Activated naive CD4-positive, alpha-beta T cell treated with Interleukin-2 at 50 U/mL for 16 hours (primary cell): ENCODE measurements at places on chromosomes 6 and 20.

- no peak for DNase-seq
These were observed 109.1 kb upstream of the FAM184A start for GRCh38 chr6:119187596-119187995.

DNA sequence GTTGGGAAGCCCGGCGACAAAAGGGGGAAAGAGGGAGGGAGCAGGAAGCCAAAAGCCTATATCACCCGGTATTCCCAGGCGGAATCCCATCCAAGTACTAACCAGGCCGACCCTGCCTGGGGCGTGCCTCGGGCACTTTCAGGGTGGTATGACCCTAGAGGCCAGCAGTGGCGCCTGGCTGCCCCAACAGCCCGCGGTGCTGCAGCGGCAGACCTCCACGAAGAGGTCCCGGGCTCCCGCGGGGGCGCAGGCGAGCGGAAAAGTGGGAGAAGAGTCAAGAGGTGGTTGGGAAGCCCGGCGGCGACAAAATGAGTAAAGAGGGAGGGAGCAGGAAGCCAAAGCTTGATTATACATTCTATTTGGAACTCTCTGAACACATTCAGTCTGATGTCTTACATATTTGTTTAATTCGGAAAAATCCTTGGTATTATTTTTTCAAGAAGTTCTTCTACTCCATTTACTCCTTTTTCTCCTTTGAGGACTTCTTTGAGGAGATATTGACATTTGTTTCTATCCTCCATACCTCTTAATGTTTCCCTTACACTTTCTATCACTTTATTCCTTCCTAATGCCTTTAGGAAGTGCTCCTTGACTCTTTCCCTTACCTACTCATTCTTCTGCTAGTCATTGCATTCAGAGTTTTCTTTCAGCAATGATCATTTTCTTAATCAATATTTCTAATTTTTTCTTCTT, 11.5 kb downstream of the TREML4 start:
- no peak for DNase-seq

GRCh38 chr20:50499938-50500337, 10.2 kb upstream of the PTPN1 start:
- DNase-seq = no peak

- DNase-seq = no peak
These were observed 300.1 kb upstream of the KCNQ5 start for GRCh38 chr6:72321788-72322187.

DNA sequence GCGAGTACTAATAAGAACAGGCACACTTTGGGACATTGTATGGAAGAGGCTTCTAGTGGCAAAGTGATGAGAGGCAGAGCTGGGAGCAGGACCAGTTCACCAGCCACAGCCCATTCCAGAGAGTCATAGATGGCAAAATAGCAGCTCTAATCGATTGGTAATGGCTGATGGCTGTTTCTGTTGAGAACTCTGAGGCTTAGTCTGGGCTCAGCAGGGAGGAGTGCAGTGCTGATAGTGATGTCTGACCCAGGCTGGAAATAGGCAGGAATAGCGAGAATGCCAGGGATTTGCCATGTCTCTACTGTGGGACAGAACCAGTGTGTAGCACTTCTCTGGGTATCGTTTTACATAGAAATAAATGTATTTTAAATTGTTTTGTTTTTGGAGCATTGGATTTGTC, 620.0 kb upstream of the FLRT3 start:
- no peak for DNase-seq

DNA sequence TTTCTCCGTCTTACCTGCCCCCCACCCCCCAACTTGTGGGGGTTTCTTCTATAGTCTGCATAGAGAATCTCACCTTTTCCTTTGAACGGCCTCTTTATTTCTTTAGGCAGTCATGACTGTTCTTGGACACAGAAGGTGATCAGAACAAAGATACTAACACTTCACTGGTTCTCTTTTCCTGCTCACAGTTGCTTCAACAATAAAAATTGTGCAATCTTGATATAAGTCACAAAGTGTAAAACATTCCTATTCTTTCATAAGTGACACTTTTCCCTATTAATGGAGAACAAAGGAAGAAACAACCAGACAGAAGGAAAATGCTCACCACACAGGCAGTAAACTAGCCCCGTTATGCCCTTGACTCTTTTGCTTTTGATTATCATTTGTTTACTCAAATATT, 238.4 kb upstream of the QKI start:
- DNase-seq = no peak

- DNase-seq = no peak
These were observed 63.2 kb downstream of the PYGB start for GRCh38 chr20:25310921-25311728.

DNA sequence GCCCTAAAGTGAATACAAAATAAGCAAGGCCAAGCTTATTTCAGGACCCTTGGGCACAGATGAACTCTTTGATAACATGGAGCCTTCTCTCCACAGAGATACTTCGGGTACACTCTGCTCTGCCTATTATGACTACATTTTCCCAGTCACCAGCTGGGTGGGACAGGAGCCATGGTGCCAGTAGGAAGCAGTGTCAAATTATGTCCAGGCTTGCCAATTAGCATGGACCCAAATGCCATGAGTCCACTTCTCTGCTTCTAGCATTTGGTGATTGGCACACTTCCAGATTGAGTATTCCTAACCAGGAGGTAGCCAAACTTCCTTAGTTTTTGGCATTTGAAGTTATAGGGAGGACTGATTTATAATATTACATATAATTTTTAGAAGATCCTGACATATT, 513.8 kb upstream of the HTR1E start:
- DNase-seq = no peak

- no peak for DNase-seq
These were observed 1.1 kb downstream of the DPM1 start for GRCh38 chr20:50957276-50957675.

GRCh38 chr20:59102841-59103299, 60.3 kb upstream of the PRELID3B start:
- DNase-seq = no peak

- DNase-seq = no peak
These were observed 40.9 kb upstream of the SLC22A2 start for GRCh38 chr6:160299559-160299958.

GRCh38 chr20:31835977-31836852, 9.2 kb downstream of the FOXS1 start:
- DNase-seq = no peak

GRCh38 chr6:38284802-38285394, 354.8 kb downstream of the BTBD9 start:
- no peak for DNase-seq

DNA sequence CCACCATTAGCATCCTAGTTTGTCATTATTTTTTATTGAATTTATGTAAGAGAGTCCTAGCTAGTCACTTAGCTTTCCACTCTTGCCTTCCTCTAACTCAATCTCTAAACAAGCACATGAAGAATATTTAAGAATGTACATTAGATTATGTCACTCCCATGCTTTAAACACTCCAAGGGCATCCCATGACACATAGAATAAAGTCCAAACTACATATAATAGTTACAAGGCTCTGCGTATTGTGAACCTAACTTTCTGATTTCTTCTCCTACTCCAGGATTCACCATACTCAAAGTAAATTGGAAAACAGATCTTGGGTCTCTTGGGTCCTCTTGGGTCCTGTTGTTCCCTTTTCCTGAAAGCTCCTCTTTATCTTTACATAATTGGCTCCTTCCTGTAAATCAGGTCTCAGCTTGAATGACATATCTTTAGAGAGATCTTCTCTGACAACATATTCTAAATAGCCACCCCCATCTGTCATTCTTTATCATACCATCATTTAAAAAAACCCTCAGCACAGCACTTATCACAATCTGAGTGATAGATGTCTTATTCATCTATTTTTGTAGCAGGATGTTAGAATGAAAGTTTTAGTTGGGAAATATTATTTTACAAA, 1042.4 kb upstream of the FLRT3 start:
- no peak for DNase-seq

- no peak for DNase-seq
These were observed 106.6 kb downstream of the DLL1 start for GRCh38 chr6:170184316-170184715.

- no peak for DNase-seq
These were observed 30.1 kb downstream of the CASP8AP2 start for GRCh38 chr6:89859744-89860143.

- no peak for DNase-seq
These were observed 160.1 kb downstream of the SIM1 start for GRCh38 chr6:100304575-100304974.

DNA sequence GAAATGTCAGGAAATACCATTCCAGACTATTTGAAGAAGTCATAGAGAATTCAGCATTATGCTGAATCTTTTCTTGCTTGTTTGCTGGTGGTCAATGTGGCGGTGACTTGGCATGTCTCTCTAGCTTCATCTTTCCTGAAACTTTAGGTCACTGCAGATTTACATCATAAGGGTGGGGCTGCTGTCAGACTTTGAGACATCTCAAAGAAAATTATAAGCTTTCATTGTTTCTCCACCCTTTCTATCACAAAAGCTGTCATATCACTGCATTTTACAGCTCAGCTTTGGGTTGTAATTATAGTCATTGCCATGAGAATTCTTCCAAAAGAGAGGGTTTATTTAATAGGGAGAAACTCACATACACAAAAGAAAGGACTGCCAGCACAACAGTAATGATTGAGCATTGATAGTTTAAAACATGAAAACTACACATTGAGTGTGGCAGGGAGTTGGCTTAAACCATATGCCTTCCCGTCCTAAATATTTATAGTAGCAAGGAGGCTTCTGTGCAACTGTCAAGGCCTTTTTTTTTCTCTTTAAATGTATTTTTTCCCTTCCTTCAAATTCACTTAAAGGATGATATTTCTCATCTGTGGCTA, 44.7 kb upstream of the LRRC1 start:
- DNase-seq = no peak

GRCh38 chr20:17617212-17617867, 47.5 kb downstream of the DSTN start:
- DNase-seq = peak; percentile 56

- DNase-seq = no peak
These were observed 4.1 kb upstream of the TAF4 start for GRCh38 chr20:62069741-62070216.
